ENCODE measurements at places on chromosomes 1 and 21.

GRCh38 chr1:9626201-9626608 is 25.3 kb upstream of the PIK3CD start:
- DNase-seq = no peak
- H3K4me3 ChIP-seq = no peak overlapping the region
- H3K27me3 ChIP-seq = no peaks in the 10 kb centered on the region
- no peak overlapping the region for H3K27ac ChIP-seq

DNA sequence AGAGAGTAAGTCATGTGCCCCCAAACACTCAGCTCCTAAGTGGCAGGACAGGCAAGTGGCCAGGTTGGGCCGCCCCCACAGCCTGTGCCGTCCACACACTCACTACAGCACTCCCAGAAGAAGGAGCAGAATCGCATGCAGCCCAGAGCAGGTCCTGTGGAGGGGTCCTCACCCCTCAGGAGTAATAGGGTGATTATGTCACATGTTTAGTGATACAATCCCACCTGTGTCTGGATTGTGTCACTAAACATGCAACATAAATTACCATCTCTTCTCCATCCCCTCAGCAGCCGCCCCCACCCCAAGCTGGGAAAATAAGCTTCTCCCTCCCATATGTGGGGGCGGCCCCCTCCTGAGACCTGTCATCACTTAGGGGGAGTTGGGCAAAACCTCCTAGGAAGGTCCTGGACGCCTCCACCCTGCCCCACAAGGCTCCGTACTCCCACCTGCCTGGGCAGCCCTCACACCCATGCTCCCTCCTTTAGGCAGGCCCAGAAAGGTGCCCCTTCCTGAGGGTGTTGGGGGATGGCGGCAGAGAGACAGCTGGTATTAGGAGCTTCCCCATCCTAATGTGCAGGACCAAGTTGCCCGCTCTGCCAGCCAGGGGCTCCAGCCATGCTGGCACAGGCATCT is 56.9 kb downstream of the STUM start:
- H3K27ac ChIP-seq = no peak overlapping the region
- H3K4me1 ChIP-seq = peaks cover 9% of the 10 kb centered on the region
- DNase-seq = no peak
- H3K27me3 ChIP-seq = no peaks in the 10 kb centered on the region

GRCh38 chr1:231803353-231803752 is 176.8 kb downstream of the DISC1 start:
- H3K27ac ChIP-seq = no peak overlapping the region
- no peak overlapping the region for H3K4me3 ChIP-seq
- DNase-seq = no peak
- H3K36me3 ChIP-seq = no peaks in the 10 kb centered on the region

DNA sequence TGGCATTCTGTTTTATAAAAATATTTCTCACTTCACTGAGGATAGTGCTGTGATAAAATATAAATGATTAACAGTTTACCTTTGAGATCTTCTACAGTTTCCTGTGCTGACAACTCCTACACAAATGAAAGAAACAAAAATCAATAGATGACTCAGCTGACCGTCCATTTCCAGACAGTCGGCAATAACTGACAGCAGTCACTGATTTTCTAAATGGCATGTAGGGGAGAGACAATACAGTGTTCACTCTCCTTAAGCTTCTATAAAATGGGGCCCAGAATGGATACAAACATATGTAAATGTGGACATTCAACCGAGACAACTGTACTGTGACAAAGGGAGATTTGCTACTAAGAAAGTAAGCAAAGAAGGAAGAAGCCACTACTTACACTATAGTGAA is 34.3 kb downstream of the PCNX2 start:
- H3K27me3 ChIP-seq = no peaks in the 10 kb centered on the region
- no peak overlapping the region for H3K27ac ChIP-seq
- no peak for DNase-seq
- no peaks in the 10 kb centered on the region for H3K4me1 ChIP-seq
- H3K4me3 ChIP-seq = no peak overlapping the region

- H3K27ac ChIP-seq = no peak overlapping the region
- H3K27me3 ChIP-seq = no peaks in the 10 kb centered on the region
- no peaks in the 10 kb centered on the region for H3K36me3 ChIP-seq
- no peak for DNase-seq
These were observed 761.7 kb downstream of the ADGRL2 start for GRCh38 chr1:82562448-82562847.

DNA sequence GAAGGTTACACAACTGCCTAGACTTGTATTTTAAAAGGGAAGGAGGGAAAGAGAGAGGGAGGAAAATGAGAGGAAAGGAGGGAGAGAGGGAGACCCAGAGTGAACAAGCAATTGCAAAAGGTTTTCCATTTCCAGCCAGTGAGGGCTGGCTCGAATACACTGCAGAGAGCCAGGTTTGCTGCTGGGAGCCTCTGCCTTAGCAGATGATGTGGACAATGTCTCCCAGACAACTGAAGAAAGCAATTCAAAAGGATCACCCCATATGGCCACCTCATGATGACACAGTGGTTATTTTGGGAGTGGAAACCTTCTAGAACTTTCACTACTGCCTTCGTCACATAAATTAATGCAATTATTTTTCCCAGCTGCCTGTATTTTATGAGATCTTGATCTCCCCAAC is 86.4 kb downstream of the BCAR3 start:
- H3K4me3 ChIP-seq = no peak overlapping the region
- H3K27me3 ChIP-seq = no peaks in the 10 kb centered on the region
- no peak for DNase-seq
- no peak overlapping the region for H3K27ac ChIP-seq
